ENCODE measurements at places on chromosomes 2 and 18. TPM values are rescaled to one million over a fixed set of nuclear protein-coding genes. Genes with fewer than 3 reads are reported as not detected.

The FRZB gene
- total RNA-seq = 0.49 TPM

The SLC66A3 gene
- total RNA-seq = 42.9 TPM

The INPP4A gene
- total RNA-seq = 14.3 TPM

The GPR155 gene
- 6.0 TPM for total RNA-seq

The FABP1 gene
- total RNA-seq = not detected
